ENCODE measurements at places on chromosomes 11 and 22.

DNA sequence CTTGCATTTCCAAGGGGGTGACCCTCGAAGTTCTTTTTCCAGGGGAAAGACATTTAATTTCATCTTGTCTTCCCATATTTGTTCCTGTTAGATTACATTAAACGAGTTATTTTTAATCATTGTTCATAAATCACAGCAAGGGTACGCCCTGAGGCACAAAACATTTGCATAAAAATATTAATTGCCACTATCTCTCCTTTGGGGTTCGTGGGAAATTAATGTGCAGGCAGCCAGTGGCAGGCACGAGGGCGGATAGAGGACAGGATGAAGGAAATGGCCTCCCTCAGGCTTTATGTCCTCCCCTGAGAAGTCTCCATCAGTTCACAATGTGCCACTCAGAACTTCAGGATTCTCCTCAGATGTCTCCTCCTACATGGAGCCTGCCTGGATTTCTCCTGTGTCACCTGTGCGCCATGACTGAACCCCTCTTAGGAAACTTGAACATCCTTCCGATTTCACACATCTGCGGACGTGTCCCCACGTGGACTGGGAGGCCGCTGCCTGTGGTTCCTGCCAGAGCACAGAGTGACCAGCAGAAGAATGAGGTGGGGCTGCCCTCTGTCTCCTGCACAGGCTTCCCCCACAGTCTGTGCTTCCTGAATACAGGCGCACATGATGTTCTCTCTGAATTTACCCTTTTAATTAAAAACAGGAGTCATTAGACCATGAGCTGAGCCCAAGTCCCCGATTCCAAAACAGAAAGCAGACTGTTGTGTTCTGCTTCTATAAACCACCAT, 1085.9 kb downstream of the TBC1D22A start:
- no peak for DNase-seq

- no peak for DNase-seq
Observed at GRCh38 chr11:125976156-125976555, 30.3 kb downstream of the VSIG10L2 start.

DNA sequence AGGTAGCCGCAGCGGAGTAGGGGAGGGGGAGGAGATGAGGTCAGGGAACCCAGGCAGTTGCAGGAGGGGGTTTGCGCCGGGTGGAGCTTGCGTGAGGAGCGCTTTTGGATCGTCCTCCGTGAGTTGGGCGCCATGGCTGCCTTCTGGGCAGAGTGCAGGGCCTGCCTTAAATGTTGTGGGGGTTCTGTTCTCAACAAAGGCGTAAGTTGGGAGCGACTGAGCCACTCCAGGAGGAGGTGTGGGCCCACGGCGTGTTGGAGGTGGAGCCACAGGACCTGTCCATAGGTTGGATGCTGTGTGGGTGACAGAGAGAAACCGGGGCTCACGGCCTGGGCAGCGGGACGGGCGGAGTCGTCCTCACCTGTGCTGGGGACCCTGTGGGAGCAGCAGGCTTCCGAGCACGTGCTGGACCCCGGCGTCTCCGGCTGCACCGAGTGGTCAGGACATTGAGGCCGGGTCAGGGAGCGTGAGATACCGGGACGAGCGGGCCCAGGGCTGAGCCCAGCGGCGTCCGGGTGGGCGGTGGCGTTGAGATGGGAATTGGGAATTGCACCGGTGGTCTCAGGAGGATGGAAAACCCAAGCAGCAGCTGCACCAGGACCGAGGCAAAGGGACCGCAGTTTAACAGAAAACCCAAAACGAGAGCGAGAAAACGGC, 977 bp upstream of the PGGHG start:
- DNase-seq = no peak

DNA sequence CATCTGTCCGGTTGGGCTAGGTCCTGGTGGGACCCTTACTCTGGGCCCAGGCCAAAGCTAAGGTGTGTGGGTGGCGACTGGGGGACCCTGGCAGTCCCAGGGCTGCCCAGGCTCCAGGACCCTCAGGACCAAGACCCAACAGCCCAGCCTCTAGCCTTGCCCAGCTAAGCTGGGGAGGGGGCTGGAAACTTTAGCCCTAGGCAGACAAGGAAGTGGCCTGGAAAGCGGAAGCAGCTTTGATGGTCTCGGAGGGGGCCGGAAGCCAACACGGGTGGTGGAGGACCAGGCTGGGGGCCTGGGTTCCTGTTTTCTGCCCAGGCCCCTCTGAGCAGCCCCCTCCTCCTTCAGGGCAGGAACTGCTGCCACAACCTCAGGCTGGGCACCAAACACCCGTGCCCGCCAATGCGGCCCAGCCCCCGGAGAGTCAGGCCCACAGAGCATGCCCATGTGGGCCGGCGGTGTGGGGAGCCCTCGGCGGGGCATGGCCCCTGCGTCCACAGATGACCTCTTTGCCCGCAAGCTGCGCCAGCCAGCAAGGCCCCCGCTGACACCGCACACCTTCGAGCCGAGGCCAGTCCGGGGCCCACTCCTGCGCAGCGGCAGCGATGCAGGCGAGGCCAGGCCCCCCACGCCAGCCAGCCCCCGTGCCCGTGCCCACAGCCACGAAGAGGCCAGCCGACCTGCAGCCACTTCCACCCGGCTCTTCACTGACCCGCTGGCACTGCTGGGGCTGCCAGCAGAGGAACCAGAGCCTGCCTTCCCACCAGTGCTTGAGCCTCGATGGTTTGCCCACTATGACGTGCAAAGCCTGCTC, 2.8 kb downstream of the SIPA1 start:
- DNase-seq = no peak

DNA sequence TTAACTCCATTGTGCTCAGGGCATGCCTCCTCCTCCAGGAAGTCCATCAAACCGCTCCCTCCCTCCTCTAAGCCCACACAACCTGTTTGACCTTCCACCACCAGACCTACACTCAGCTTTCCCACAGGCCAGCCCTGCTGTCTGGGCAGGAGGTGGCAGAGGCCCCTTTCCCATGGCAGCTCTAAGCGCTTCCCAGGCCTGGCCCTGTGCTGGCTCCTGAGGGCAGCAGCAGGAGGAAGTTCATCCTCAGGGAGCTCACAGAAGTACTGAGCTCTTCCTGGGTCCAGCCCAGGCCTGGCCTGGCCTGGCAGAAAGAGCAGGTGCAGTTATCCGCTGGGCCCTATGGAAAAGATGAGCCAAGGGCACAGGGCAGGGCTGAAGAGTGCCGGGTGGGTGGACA, 31.4 kb downstream of the ARAP1 start:
- DNase-seq = no peak
